ENCODE measurements at places on chromosomes 6 and 20.
A peak's percentile ranks its signal among the peaks of the same experiment; 100 is the strongest.

DNA sequence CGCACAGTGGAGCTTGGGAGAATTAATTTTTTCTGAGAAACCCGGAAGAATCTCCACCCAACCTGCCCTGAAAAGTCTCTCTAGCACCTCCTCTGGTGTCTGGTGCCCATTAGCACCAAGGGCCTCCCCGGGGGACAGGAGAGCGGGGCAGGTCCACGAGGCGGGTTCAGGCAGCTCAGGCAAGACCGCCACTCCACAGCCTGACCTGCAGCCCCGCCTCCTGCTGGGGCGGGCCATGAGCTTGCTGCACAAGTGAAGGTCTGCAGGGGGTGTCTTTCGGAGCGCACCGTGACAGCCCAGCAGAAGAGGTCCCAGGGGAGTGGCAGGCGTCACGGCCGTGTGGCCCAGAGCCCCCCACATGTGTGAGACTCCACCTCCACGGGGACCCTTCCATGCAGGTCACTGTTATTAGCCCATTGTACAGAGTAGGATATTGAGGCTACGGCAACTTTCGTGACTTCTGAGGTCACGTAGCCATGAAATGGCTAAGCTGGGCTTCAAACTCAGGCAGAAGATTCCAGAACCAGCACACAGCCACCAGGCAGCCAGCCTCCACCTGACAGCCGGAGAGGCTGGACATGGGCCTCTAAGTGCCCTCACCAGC, 63.9 kb upstream of the SLCO4A1 start:
- DNase-seq: no peak

DNA sequence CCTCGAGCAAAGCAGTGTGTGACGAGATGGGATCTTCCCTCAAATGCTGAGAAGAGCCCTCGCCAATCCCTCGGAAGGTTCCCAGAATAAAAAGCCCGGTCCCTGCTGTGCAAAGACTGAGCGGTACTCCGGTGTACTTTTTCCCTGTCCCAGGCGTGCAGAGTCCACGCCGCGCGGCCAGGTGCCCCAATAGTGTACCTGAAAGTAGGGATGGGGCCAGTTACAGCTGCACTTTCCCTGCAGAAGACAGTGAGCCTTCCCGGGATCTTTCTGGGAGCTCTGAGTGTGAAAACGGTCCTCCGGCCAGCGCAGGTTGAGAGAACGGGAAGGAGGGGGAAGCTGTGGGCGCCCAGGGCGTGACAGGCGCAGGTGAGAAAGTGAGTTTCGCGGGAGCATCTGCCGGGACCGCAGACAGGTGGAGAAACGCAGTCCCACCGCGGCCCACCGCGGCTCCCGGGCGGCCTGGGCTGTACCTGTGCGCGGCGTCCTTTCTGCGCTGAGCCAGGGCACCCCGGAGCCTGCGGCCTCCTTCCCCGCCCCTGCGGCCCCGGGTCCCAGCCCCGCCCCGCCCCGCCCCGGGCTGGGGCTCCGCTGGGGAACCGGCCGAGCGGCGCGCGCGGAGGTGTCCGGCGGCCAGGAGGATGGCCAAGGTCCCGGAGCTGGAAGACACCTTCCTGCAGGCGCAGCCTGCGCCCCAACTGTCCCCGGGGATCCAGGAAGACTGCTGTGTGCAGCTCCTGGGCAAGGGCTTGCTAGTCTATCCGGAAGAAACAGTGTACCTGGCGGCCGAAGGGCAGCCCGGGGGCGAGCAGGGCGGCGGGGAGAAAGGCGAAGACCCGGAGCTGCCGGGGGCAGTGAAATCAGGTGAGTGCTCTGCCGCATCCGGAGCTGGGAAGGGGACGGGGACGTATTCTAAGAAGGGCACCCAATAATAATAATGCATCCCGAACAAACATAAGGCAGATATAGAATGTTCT, at the start of gene RFX6:
Gene RFX6, plus strand, starts transcription at position 608 of the 977 bp plus-strand sequence. Its CDS starts 34 bp downstream, at position 642.
- DNase-seq: no peak

- DNase-seq: no peak
These were observed 332.3 kb downstream of the PLCB1 start for GRCh38 chr20:8464368-8464767.

DNA sequence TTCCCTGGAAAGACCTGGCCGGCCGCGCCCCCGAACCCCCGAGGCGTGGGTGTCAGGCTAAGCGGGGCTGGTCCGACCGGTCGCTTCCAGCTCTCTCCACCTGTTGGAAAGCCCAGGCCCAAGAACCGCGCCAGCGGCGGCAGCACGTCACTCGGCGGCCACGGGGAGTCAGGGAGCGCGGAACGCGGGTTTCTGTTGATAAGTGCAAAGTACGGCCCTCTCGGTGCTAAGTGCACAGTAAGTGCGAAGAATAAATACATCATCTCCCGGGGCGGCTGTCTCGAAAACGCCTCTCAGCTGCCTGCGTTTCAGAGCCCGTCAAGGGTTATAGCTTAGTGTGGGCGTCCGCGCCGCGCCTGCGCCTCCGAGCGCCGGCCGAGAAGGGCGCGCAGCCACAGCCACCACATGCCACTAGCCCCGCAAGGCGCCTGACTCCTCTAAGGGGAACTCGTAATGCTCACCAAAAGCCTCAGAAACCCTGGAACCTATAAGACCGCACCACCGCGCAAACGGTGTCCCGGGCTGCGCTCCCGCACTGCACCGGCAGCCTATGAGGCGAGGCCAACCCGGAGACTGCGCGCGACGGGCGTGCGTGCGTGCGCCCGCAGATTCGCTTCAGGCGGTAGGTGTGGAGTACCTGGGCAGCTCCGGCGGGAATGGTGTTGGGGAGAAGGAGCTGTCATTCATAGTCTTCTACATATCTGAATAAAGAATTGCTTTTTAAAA, 9.2 kb upstream of the TBX18 start:
- peak; percentile 77 for DNase-seq
